Body of pancreas (tissue), 4 donors: ENCODE measurements at places on chromosomes 4 and X.

DNA sequence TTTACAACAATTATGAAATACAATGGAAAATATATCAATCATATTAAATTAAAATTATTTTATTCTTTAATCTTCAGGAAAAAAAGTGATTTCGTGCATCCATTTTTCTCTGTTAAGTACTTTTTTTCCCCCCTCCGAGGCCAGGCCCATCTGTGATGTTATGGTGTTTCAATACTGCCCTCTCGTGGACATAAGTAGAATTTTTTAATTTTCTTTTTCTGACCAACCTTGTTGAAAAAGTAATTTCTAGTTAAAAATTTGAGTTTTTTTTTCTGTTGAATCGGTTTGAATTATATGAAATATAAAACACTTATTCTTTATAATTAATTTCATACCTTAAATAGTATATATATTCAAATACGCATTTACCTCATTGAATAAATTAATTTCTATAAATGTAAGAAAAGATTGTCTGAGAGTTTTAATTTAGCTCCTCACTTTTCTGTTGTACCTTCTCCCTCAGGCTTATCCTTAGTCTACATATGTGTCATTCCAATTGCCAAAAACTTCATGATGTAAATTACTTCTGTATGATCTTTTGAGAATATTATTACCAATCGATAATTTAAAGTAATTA lies 175.8 kb upstream of the TECRL start:
- no peaks in the 10 kb centered on the region for H3K4me1 ChIP-seq
- no peaks in the 10 kb centered on the region for H3K27me3 ChIP-seq
- H3K36me3 ChIP-seq = no peaks in the 10 kb centered on the region

DNA sequence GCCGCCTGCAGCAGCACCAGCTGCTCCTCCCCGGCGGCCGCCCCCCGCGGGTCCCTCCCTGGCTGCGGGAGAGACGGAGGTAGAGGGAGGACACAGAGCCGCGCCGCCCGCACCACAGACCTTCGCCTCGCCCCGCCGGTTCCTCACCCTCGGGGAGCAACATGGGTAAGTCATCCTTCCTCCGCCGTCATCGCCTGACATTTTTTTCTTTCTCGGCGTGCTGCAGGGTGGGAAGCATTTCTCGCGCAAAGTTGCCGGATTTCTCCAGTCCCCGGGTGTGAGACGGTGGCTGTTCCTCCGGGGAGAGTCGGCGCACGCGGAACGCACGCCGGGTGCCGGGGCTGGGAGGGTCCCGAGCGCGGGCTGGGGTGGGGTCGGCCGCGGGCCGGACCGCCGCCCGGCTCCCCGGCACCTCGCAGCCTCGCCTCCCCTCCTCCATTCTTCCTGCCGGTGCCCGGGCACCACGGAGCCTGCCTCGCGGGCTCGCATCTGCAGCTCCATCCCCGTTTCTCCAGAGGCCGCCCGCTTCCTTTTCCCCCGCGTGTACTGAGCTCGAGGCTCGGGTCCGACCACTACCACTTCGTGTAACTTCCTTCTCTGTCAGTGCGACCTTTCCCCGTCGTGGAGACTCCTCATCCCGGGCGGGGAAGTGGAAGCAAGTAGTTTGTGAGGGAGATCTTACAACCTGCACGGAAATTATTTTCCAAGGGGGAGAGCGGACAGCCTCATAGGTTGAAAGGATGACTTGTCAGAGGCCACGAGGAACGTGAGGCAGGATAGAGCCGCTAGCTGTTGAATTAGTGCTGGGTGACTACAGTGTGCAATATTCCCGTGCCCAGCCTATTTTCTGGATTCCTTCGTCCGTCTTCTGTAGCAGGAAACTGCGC lies 464 bp downstream of the RAP1GDS1 start:
- H3K36me3 ChIP-seq = no peaks in the 10 kb centered on the region
- H3K4me1 ChIP-seq = peaks cover 22% of the 10 kb centered on the region
- H3K27me3 ChIP-seq = no peaks in the 10 kb centered on the region
- peak overlapping the region; percentile 43 for H3K4me3 ChIP-seq

- no peak for DNase-seq
- H3K27me3 ChIP-seq = no peaks in the 10 kb centered on the region
- H3K36me3 ChIP-seq = no peaks in the 10 kb centered on the region
- peaks cover 33% of the 10 kb centered on the region for H3K4me1 ChIP-seq
- no peak overlapping the region for H3K4me3 ChIP-seq
- H3K27ac ChIP-seq = no peak overlapping the region
Observed at GRCh38 chr4:833156-833555, 7.2 kb upstream of the CPLX1 start.

DNA sequence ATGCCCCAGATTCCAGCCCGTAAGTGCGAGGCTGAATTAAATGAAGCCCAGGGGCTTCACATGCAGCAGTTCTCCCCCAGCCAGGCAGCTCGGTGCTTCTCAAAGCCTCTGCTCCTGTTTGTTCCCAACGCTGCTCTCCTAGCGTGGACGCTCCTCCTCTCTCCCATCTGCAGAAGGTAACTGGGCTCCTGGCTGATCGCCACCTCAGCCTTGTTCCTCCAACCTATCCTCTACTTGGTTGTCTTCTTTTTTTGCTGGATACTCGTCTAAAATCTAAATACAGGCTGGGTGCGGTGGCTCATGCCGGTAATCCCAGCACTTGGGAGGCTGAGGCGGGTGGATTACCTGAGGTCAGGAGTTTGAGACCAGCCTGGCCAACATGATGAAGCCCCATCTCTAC lies 70.3 kb downstream of the NSUN7 start:
- peaks cover 12% of the 10 kb centered on the region for H3K36me3 ChIP-seq
- DNase-seq = no peak
- no peak overlapping the region for H3K4me3 ChIP-seq

GRCh38 chrX:68061206-68061535 lies 372.1 kb downstream of the OPHN1 start:
- DNase-seq = no peak
- H3K27ac ChIP-seq = peak overlapping the region; percentile 32
- no peaks in the 10 kb centered on the region for H3K4me1 ChIP-seq
- no peaks in the 10 kb centered on the region for H3K27me3 ChIP-seq

DNA sequence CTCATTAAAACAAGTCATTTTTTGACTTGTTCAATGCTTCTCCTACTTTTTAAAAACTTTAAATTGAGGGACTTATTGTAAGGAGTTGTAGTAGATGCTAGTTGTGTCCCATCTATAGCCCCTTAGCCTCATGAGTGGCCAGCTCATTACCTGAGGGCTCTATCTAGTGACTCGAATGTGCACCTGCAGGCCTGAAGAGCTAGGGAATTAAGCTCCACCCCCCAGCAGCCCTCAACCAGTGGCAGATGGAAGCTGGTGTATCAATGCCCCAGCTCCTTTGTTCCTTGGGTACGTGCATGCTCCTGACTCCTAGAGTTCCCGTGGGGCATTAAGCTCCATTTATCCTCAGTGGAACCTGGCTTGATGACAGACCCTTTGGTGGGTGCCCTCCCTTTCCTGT lies 146.7 kb upstream of the FAM9B start:
- H3K4me1 ChIP-seq = no peaks in the 10 kb centered on the region
- H3K27ac ChIP-seq = no peak overlapping the region
- no peak for DNase-seq
- no peak overlapping the region for H3K4me3 ChIP-seq
